ENCODE measurements at places on chromosomes 12 and 14.

- DNase-seq: no peak
Observed at GRCh38 chr12:111435661-111436201, 30.0 kb downstream of the SH2B3 start.

- no peak for DNase-seq
Observed at GRCh38 chr14:93220509-93220908, 13.5 kb downstream of the UBR7 start.

GRCh38 chr14:92500491-92500941, 13.1 kb upstream of the RIN3 start:
- DNase-seq: peak; percentile 28

- no peak for DNase-seq
Observed at GRCh38 chr12:45464699-45465098, 248.8 kb downstream of the ANO6 start.

GRCh38 chr14:22588526-22589095, 413 bp downstream of the DAD1 start:
- no peak for DNase-seq

GRCh38 chr14:55000381-55000780, 26.5 kb downstream of the WDHD1 start:
- peak; percentile 15 for DNase-seq

DNA sequence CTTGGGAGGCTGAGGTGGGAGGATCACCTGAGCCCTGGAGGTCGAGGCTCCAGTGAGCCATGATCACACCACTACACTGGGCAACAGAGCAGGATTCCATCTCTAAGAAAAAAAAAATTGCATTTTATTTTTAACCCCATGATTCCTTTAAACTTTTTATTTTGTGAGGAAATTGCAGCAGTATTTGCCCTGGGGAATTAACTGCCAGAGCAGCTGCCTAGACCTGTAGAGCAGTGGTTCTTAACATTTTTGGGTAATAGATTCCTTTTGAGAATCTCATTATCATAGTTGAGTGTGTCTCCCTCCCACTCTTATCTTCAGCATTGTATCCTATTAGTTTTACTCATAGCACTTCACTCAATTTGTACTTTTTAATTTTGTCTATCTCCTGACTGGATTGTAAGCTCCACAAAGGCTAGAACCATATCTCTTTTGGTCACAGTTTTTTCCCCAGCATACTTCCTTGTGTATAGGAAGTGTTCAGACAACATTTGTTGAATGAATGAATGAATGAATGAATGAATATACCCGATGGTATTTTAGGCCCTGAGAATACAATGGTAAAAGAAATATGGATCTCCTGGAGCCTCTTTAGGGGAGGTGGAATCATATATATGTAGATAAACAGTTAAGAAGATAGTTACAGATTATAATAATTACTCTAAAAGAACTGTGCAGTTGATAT, 40.6 kb downstream of the BRMS1L start:
- no peak for DNase-seq

DNA sequence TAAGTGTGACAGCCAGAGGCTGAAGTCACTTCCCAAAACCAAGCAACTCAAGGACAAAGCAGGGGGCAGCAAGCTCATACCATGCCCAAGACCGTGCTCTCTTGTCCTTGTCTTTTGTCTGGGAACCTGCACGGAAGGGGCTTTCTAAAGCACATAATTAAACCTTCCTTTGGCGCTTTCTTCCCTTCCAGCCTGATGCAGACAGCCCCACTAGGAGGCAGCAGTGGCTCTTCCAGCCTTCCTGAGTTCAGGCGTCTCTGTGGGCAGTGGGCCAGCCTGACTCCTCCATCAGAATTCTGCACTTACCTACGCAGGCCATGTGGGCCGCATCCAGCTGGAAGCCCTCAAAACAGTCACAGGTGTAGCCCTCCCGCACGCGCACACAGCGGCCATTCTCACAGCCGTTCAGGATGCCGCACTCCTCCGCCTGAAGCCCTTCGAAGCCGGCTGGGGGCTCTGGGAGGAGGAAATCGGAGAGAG, 7.6 kb downstream of the ISCA2 start:
- DNase-seq: peak; percentile 83

DNA sequence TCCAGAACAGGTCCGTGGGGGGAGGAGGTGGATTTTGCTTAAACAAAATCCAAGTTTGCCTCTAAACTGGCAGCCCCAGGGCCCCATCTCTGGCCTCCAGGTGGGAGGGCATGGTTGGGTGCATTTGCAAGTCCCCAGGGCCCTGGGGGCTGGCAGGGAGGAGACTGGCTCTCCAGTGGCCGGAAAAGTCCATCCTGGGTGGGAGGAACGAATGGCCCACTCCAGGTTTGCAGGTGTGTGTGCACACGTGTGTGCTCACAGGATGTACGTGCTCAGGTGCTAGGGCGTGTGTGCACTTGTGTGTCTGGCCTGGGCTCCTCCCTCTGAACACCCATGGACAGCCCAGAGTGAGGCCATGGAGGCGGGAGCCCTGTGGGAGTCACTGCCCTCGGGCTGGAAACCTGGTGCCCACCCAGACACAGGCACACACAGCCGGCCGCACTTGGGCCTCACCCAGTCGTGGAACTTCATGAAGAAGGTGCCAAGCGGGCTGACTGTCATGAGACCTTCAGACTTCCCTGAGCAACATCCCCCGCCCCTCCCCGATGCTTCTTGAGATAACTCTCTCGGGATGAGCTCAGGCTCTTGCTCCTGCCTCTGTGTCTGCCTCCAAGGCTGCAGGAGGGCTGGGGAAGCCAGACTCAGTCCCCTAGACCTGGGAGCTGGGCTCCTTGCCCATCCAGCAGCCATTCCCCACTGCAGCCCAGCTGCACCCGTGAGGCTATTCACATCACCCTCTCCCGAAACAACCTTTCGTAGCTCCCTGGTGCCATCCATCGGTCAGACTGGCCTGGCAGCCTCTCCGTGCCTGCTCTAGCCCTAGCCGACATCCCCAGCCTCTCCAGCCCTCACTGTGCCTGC, 9.4 kb downstream of the AHNAK2 start:
- DNase-seq: peak; percentile 29

DNA sequence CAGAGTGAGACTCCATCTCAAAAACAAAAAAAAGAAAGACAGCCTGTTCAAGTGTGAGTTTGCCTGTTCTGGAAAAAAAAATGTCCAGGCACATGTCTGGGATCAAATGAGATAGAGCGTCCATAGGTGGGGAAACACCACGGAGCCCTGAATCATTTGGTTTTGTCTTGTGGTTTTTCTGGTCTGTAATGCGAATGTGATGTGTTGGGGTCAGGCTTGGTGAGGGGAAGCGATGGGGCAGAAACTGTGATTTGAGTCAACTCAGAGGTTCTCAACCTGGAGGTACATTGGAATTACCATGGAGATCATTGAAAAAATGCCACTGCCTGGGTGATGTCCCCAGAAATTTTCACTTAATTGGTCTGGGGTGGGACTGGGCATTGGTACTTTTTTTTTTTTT, 183.9 kb upstream of the PWP1 start:
- DNase-seq: no peak

GRCh38 chr12:563250-563781, 99.9 kb downstream of the NINJ2 start:
- peak; percentile 67 for DNase-seq

DNA sequence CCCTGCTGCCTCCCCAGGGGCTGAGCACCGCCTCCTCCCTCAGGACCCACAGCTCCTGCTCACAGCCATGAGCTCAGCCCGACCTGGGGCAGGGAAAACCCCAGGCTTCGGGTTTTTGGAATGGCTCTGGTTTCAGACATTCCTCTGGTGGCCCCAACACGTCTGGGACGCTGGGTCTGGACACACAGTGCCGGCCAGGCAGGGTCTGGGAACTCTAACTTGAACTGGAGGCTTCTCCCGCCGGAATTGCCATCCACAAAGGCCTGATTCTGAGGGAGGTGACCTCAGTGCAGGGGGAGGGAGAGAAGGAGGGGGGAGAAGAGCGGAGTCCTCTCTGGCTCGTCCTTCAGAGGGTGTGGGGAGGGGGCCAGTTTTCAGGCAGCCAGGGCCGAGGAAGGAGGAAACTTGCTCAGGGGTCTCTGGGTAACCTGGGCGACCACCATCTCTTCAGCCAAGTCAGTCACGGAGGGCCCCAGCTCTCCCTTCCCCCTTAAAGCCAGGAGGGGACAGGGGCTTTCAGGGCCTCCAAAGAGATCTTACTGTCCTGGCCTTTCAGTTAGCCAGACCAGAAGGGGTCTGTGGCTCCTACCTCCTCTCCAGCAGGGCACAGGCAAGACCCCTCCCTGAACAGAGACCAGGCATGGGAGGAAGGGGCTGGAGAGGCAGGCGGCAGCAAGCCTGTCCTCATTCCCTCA, 19.4 kb downstream of the NCKAP5L start:
- DNase-seq: no peak

DNA sequence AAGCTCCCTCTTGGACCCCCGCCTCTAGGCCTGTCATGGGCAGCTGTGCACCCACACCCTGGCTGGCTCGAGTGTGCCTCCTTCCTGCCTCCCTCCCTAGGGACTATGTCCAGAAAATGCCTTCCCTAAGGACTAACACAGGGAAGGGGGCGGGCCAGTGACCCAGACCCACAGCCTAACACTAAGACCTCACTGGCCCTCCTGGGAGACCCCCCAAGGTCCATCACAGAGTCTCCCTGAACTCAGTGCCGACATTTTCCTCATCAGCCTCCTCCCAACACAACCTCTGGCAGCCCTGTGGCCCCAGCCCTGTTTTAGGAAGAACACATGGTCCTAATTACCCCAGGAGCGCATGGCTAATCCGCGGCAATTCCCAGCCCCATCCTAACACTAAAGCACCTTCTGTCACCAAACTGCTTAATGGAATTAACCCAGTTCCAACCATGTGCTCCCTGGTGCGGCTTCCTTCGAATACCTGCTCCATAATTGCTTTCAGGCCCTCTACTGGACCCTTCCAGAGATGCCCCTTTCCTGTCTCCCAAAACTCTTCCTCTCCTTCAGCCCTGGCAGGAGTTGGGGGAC, 5.6 kb downstream of the MSI1 start:
- DNase-seq: peak; percentile 9

DNA sequence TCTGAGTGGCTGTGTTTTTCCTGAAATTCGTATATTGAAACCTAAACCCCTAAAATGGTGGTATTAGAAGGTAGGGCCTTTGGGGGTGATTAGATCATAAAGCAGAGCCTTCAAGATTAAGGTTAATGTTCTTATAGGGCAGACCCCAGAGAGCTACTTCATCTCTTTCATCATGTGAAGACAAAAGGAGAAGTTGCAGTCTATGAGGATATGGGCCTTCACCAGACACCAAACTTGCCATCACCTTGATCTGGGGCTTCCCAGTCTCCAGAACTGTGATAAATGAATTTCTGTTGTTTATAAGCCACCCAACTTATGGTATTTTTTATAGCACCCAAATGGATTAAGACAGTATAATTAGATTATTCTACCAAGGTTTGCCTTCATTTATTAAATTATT, 275.0 kb upstream of the ATP2B1 start:
- no peak for DNase-seq

- DNase-seq: no peak
Observed at GRCh38 chr12:54765652-54766051, 88.7 kb upstream of the MUCL1 start.
